Renal cortical epithelial cell (primary cell): ENCODE measurements at places on chromosomes 7 and 10. TPM values are rescaled to one million over a fixed set of nuclear protein-coding genes. Genes with fewer than 3 reads are reported as not detected.

- DNase-seq: peak; percentile 34
Observed at GRCh38 chr10:23656735-23657134, 217.9 kb downstream of the OTUD1 start.

Gene ZFAND2A
- total RNA-seq: 9.9 and 21.4 TPM in 2 replicates

GRCh38 chr7:133230591-133231194, 22.2 kb upstream of the EXOC4 start:
- DNase-seq: peak; percentile 55

Gene GCK
- 0.10 TPM in 1 of 2 replicates, not detected in the other for total RNA-seq

DNA sequence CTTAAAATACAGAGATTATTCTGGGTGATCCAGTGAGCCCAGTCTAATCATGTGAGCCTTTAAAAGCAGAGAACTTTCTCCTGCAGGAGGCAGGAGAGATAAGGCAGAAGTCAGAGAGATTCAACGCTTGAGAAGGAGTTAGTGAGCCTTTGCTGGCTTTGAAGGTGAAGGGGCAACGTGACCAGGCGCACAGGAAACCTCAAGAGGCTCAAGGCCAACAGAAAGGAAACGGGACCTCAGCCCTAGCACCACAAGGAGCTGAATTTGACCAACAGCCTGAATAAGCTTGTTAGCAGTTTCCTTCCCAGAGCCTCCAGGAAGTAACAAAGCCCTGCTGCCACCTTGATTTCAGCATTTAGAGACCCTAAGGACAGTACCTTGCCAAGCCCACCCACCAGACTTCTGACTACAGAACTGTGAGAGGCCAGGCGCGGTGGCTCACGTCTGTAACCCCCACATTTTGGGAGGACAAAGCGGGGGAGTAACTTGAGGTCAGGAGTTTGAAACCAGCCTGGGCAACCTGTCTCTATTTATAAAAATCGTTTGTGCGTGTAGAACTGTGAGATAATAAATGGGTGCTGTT, 87.3 kb upstream of the KAT6B start:
- no peak for DNase-seq

DNA sequence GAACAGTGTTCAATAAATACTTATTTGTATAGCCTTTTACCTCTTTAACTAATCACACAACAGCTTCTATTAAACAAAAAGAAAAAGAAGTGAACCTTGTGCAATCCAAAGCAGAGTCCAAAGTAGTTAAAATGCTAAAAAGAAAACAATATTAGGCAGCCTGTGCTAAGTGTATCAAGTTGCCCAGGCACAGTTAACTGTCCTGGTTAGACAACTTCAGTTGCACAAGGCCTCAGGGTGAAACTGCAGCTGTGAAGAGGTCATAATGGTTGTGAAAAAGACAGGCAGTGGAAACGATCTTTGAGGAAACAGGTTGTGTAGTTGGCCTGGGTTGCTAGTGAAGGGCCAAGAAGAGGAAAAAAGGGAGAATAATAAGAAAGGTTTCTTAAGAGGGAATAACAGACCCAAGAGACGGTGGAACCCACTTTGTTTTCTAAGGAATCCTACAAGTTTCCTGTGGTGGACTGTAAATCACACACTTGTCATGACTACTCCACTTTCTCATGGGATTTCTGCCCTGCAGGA, 6.0 kb upstream of the CROT start:
- no peak for DNase-seq

DNA sequence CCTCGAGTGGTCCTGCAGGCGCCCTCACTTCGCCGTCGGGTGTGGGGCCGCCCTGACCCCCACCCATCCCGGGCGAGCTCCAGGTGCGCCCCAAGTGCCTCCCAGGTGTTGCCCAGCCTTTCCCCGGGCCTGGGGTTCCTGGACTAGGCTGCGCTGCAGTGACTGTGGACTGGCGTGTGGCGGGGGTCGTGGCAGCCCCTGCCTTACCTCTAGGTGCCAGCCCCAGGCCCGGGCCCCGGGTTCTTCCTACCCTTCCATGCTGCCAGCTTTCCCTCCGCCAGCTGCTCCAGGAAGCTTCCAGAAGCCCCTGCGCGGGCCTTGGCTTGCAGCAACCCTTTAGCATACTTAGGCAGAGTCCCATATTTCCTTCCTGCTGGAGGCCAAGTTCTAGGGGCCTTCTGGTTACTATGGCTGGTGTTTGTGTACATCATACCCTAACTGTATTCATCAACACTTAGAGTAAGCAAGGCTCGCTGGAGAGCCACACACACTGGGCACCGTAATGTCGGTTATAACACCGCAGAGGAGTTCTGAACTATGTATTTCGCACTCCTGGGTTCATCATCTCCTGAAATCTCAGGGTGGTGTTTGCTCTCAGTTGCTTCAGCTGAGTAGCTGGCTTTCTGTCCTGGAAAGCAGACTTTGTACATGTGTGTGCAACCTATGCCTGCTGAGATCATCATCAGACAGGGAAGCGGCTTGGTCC, 471 bp downstream of the MGMT start:
- DNase-seq: peak; percentile 17

GRCh38 chr7:92963566-92963965, 127.2 kb upstream of the CDK6 start:
- DNase-seq: no peak

DNA sequence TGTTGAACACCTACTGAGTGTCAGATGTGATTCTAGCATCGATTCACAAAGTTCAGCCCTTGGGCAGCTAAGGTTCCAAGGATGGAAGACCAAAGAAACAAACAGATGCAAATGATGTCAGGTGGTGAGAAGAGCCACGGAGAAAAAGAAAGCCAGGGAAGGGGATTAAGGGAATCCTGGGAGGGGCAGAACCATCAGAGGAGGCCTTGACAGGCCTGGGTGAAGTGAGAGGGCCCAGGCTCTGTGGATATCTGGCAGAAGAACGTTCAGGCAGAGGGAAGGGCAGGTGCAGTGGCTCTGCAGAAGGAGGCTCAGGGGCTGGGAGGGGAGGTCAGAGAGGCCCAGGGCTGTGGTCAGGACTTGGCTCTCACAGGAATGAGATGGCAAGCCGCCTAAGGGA, 90.4 kb downstream of the C10orf105 start:
- no peak for DNase-seq

GRCh38 chr10:44322137-44322536, 62.8 kb downstream of the CXCL12 start:
- no peak for DNase-seq

- DNase-seq: no peak
Observed at GRCh38 chr7:139697056-139697455, 80.7 kb downstream of the HIPK2 start.

GRCh38 chr10:78781251-78781913, 287.4 kb upstream of the ZMIZ1 start:
- DNase-seq: no peak

DNA sequence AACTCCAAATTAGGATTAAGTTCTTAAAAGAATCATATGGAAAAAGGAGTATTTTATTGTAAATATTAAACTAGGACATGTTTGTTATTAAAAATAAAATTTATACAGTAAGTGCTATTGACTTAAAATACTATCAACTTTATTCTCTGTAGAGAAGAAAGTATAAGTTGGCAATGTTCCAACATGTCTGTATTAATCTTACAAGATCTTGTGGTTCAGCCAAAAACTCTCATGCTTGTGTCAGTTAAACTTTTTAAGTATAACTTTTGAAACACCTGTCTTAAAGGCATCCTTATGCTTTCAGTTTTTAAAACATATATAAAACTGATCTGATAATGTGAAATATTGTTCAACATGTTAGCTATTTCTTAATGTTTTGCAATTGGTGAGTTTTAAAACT, 160.7 kb downstream of the ZEB1 start:
- DNase-seq: no peak

- DNase-seq: no peak
Observed at GRCh38 chr7:139648941-139649425, 125.5 kb downstream of the CLEC2L start.

Gene C10orf62
- total RNA-seq: 0.35 and 3.2 TPM in 2 replicates

Gene DLG5
- total RNA-seq: 11.3 and 39.0 TPM in 2 replicates

DNA sequence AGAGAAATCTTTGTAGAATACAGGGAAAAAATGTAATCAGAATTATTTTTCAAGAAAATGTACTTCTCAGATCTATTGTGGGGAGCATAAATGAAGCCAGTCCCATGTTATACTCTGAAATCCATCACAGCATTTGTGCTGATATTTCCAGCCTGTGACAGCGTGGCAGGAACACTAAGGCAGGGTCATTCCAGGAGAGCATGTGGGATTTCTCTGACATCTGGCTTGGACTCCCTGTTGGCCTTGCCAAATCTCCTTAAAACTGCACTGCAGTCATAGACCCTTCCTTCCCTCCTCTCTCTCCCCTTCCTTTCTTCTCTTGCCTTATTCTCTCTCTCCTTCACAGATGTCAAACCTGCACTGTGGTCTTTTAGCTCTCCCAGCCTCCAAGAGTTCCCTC, 6.5 kb upstream of the TSPAN13 start:
- no peak for DNase-seq
